ENCODE measurements at places on chromosomes 2 and 18.

DNA sequence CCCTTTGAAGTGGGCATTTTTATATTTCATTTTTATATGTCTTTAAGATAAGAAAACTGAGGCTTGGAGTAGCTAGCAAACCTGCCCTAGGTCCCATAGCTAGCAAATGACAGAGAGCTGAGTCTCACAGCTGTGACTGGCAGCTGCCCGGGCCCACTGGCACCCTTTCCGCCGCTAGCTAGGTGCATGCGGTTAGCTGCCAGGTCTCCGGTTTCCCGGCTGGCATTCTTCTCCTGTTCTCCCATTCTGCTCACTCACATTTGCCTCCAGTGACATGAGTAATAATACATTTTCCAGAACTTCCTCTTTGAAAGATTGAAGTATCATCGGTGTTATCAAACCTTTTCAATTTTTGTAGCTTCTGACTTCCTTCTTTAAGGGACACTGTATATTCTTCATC is 38.7 kb downstream of the MTCL1 start:
- no peak for DNase-seq

DNA sequence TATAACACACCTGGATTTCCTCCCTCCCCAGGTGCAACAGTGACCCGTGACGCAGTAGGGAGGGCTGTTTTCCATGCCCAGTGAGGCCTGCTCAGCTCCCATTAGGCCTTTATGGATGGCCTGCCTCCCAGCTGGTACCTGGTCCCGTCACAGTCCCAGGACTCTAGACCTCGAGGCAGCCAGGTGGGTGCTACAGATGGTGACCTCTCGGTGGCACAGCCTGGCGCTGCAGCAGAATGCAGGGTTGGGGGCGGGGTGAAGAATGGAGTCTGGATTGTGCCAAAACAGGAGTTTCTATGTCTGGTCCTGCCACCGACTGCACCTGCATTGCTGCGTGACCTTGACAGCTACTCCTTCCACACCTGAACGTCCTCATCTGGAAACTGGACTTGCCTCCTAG is 18.0 kb upstream of the YWHAQ start:
- no peak for DNase-seq

- DNase-seq, result no peak
These were observed 208.9 kb upstream of the CNTNAP5 start for GRCh38 chr2:123816203-123816602.

DNA sequence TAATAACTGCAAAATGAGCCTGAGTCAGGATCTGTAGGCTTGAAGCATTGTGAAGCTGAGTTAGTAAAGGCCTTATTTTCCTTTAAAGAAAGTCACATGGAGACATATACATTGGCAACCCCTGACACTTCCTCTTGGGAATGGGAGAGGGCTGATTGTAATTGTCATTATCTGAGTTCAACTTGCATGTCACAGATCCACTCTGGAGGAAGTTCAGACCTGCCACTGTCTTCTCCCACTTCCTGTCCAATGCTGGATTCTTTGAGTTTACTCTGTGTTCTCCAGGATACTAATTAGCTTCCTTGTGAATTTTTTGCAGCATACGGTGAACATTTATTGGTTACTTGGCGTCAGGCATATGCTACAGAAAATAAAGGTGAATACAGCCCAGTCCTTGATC is 34.1 kb downstream of the SMARCAL1 start:
- DNase-seq, result no peak

DNA sequence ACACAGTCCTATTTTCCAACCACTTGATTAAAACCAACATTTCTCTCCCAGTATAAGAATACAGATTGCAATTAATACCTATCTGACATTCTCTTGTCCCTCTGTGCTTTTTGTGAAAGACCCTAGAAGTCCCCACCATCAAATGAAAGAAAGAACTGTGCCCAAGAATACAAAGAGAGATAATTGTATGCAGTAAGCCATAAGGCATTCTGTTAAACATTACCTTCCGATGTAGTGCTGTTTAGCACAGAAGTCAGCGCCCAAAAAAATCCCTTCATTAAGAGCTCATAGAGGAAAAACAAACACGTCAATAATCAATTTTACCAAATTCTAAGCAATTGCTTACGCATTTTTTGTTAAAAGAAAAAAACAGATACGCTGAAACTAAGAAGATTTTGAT is 41.1 kb downstream of the ZNF516 start:
- no peak for DNase-seq
